ENCODE measurements at places on chromosomes 13 and 19.
A peak's percentile ranks its signal among the peaks of the same experiment; 100 is the strongest.

DNA sequence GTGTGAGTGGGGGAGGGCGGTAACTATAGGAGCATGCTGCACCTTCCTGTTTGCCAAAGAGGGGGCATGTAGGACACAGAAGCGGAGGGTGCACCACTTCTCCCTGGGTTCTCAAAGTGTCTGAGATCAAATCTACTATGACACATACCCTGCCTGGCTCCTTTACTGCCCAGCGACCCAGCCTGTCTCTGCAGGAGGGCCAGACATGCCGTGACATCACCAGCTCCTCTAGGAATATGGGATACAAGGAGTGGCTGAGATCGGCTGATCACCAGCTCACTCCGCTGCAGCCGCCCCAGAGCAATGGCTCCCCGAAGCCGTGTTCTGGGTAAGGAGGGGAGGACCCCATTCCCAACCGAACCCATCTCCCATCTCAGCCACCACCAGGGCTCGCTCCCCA is 16.4 kb upstream of the IGFL1 start:
- DNase-seq, result no peak

DNA sequence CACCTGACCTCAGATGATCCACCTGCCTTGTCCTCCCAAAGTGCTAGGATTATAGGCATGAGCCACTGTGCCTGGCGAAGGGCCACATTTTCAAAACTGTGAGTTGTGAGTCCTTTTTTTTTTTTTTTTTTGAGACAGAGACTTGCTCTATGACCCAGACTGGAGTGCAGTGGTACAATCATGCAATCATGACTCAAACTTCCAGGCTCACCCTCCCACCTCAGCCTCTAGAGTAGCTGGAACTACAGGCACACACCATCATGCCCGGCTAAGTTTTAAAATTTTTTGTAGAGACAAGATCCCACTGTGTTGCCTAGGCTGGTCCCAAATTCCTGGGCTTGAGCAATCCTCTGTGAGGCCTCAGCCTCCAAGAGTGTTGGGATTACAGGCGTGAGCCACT is 3.8 kb upstream of the MYPOP start:
- DNase-seq, result no peak

DNA sequence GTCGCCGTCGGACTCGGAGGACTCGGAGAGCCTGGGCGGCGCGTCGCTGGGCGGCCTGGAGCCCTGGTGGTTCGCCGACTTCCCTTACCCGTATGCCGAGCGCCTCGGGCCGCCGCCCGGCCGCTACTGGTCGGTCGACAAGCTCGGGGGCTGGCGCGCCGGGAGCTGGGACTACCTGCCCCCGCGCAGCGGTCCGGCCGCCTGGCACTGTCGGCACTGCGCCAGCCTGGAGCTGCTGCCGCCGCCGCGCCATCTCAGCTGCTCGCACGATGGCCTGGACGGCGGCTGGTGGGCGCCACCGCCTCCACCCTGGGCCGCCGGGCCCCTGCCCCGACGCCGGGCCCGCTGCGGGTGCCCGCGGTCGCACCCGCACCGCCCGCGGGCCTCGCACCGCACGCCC is 2.5 kb upstream of the GRWD1 start:
- DNase-seq, result no peak

GRCh38 chr19:57803594-57804325 is 11.0 kb downstream of the ZNF552 start:
- DNase-seq, result no peak

DNA sequence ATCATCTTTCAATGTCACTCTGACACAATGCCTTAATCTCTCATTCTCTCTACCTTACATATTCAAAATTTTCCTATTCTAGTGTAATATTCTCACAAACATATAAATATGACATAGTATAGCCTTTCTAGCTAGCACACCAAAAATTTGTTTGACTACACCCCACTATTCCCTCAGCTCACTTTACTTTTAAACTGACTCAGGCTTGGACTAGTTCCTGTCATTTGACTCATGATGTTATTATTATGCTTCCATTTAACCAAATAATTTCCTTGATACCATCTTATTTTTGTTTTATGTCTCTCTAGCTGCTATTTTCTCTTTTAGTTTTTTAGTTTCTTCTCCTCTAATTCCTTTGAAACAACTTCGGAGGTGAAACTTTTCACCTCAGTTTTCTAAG is 1745.6 kb upstream of the PCDH20 start:
- DNase-seq, result no peak

GRCh38 chr19:28424077-28424476 is 788.9 kb downstream of the UQCRFS1 start:
- DNase-seq, result no peak

GRCh38 chr19:44807162-44807561 is 1.7 kb upstream of the BCAM start:
- DNase-seq, result no peak

GRCh38 chr13:111212517-111212873 is 97.4 kb downstream of the ARHGEF7 start:
- DNase-seq, result no peak

DNA sequence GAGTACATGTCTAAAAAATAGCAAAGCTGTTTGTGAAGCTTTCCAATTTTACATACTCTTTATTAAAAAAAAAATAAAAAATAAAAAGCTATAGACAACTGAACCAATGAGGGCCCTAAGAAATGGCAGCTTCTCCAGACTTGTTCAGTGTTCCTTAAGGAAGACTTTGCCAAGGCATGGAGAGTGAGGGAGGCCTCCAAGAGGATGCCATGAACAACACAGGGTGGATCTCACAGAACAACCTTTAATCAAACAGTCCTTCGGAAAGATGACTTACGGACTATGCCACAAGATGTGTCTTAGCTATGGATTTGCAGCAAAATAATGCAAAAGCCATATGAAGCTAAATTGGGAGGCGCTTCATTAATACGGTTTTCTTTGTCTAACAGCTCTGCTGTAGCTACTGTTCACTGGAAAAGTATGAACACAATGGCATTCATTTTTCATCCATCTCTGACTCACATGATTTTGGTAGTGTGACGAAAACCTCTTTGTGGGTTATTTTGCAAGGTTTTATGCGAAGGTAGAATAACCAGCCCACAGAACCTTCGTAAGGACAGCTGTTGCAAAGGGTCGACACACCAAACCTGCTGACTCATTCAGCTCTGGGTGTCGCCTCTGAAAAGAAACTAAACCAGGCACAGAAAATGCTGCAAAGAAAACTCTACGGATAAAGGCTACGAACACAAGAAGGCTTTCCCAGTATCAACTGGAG is 27.7 kb downstream of the EFNB2 start:
- no peak for DNase-seq

GRCh38 chr13:43880214-43880855 is 631 bp downstream of the LACC1 start:
- no peak for DNase-seq

DNA sequence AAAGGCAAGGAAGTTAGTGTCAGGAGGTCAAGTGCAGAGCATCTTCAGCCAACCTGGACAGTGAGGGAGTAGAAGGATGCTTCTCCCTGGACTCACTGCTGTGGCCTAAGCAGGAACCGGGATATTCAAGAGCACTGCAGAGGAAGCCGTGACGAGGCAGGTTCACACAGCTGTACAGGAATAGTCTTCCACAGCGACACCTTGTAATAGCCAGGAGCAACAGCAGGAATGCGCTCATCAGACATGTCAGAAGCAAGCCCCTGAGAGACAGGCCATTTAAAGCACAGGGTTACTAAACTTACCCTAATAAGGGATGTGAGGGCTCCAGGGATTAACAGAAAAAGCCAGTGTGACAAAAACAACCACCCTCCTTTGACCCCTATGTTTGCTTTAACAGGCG is 3.5 kb upstream of the MED26 start:
- no peak for DNase-seq

- DNase-seq, result peak; percentile 42
Measured at GRCh38 chr19:55257461-55258420, 1.1 kb downstream of the PPP6R1 start.

GRCh38 chr19:17054746-17055145 is 20.5 kb downstream of the HAUS8 start:
- DNase-seq, result no peak

GRCh38 chr13:21218351-21219035 is 42.0 kb downstream of the MRPL57 start:
- no peak for DNase-seq

- DNase-seq, result no peak
Measured at GRCh38 chr13:95403349-95404140, 102.3 kb upstream of the ABCC4 start.

GRCh38 chr13:112112534-112113276 is 45.8 kb downstream of the SOX1 start:
- peak; percentile 2 for DNase-seq

DNA sequence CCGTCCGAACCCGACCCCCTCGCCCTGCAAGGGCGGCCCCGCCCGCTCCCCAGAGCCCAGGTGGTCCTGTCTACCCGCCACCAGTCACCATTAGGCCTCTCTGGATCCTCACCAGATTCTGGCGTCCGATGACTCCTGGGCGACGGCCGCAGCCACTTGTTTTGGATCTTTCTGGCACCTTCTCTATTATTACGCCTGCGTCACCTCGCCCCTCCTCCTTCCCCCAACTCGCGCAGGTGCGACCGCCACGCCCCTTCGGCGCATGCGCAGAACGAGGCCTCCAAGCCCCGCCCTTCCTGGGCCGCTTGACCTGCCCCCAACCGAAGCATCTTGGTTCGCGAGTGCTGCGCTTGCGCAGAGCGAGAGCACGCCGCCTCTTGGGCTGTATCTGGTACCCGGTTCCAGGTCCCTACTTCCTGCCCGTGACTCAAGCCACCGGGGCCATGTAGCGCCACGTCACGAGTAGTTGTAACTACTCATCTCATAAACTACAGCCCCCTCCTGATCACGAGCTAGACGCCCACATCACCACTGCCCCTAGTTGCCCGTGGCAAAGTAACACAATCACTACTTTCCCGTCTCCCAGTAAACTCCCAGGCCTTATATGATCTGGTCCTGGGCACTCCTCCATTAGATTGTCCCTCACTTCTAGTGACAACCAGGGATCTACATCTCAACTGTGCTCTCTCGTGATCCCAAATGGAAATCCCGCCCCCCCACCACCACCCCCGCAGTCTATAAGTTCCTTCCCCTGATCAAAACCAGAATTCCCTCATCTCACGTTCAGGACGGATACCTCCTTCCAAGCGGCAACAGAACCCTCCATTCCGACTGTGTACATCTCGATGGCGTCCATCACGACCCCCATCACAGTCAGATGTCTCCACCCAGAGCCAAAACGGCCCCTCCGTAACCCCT is at the start of gene DEDD2:
Gene DEDD2 (minus strand): TSS at position 158 of the 918 bp plus-strand sequence. CDS start 670 bp downstream, outside the sequence.
- peak; percentile 97 for DNase-seq

DNA sequence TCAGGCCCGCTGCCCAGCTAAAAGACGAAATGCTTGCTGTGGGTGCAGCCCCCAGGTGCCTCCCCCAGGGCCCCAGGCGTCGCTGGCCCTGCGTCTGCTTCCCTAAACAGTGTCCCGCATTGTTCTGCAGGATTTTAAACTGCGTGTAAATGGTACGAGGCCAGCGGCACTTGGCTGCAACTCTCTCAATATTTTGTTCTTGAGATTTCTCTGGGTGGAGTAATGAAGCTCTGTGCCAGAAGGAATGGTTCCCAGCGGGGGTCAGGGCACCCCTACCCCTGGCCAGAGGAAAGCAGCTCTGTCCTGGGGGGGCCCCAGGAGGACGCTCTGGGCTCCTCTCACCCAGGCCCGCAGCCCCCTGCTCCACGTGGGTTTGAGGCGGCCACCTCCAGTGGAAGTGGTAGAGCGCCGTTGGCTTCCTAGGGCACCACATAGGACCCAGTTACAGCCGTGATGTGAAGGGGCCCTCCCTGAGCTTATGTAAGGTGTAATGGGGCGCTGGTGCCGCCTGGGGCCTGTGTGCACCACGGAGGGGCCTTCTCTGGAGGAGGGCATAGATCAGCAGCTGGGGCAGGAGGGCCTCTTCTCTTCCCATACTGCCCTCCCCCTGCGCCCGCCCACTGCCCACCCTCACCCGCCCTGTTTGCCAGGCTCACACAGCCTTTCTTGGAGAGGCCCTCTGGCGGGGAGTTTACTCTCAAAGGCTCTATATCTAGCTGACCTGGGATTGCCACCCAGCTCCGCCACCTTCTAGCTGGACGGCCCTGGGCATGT is 19.8 kb downstream of the PAK4 start:
- no peak for DNase-seq

DNA sequence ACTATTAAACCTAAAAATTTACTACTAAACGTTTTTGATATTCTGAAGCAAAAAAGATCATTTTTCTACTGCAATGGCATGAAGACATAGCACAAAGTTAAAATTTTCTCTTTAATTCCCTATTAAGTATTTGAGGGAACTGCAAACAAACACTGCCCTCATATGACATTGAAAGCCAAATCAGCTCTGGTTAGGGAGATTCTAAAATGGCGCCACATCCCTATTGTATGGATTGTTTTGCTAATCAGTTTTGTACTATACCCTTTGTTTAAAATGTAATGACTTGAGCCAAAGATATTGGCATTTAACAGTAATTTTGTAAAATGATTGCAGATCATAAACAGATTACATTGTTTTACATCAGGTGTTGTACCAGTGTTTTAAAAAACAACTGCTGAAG is 65.8 kb downstream of the FLT1 start:
- no peak for DNase-seq

GRCh38 chr19:40398417-40399131 is 8.6 kb upstream of the HIPK4 start:
- no peak for DNase-seq

DNA sequence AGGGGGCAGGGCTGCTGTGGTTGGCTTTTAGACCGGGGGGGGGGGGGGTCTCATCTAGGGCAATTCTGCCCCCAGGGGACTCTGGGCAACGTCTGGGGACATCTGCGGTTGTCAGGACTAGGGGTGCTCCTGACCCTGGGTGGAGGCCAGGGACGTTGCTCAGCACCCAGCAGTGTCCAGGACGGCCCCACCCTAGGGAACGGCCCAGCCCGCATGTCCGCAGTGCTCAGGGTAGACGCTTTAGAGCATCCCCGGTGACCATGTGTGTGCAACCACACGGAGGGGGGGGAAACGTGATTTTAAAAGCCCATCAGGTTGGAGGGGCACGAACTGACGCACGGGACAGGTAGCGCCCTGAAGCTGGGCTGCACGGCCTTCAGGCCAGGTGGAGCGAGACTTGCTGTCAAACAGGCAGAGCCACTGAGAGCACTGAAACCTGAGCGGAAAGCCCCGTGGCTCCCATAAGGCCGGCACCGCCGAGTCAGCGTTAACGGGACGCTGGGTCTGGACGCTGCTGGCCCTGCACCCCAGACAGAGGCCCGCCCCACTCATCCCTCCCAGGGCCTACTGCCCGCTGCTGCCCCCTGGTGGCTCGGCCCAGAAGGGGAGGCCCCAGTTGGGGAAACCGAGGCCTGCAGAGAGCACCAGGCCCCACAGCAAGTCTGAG is 8.3 kb downstream of the CACTIN start:
- peak; percentile 69 for DNase-seq

- no peak for DNase-seq
Measured at GRCh38 chr13:114147803-114148520, 15.5 kb upstream of the RASA3 start.

DNA sequence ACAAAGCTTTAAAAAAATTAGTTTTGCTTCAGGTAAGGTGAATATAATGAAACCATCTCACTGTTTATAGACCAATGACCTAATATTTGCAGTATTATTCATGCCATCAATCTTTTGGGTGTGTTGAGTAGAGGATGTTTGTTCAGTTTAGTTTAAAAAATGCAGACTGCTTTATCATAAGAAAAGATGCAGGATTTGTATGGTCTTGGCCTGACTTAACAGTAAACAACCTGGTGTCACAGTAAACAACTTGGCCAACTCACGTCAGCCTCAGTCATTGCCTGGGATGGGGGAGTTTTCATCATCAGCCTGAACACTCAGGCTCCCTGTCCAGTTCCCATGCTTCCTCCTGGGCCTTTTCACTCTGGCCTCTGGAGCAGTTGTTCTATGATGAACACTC is 55.1 kb downstream of the LMO7 start:
- no peak for DNase-seq

GRCh38 chr19:10625762-10626138 is 397 bp downstream of the SLC44A2 start:
- DNase-seq, result no peak
